ENCODE measurements at places on chromosomes 6 and 20.

- no peak for DNase-seq
These were observed 31.8 kb downstream of the SLX4IP start for GRCh38 chr20:10466855-10467254.

- no peak for DNase-seq
These were observed 5.2 kb downstream of the LRRC73 start for GRCh38 chr6:43504756-43505593.

GRCh38 chr6:4319981-4320683 lies 184.8 kb upstream of the ECI2 start:
- no peak for DNase-seq

DNA sequence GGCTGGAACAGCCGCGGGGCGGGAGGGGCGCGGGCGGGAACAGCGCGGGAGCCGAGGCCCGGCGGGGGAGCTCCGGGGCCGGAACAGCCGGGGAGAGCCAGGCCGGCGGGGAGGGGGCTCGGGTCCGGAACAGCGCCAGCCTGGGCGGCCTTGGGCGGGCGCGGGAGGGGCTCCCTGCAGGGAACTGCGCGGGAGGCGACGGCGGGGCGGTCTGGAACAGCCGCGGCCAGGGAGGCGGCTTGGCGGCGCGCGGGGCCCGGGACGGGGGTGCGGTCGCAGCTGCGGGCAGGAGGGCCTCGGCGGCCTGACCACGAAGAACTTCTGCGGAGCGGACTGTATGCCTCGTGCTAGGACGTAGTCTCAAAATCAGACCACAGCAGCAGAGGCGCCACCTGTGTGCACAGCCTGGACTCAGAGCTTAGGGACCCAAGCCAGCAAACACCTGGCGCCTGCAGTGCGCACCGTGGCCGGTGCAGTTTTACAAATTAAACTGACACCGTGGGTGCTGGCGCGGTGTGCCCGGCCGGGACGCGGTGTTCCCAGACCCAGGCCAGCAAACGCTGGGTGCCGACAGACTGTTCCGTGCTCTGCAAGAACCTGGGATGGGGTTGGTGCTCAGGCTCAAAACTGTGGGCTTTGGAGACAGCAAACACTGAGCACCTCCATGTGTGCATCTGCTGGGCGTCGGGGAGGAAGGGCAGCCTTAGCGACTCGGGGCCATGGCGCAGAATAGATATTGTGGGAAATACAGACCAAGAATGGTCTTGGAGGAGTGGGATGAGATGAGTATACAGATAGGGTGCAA lies 572 bp downstream of the ZNF341 start:
- DNase-seq: no peak

GRCh38 chr6:148758492-148758891 lies 11.7 kb downstream of the UST start:
- no peak for DNase-seq

DNA sequence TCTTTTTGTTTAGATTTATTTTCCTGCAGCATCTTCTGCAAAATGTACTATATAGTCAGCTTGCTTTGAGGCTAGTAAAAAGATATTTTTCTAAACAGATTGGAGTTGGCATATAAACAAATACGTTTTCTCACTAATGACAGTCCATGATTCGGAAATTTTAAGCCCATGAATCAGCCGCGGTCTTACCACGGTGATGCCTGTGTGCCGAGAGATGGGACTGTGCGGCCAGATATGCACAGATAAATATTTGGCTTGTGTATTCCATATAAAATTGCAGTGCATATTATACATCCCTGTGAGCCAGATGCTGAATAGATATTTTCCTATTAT lies 3.2 kb downstream of the FOXC1 start:
- DNase-seq: no peak

- DNase-seq: no peak
These were observed 56.2 kb downstream of the RAB44 start for GRCh38 chr6:36753671-36754405.

- DNase-seq: no peak
These were observed 92.8 kb downstream of the ATRN start for GRCh38 chr20:3563548-3564177.

DNA sequence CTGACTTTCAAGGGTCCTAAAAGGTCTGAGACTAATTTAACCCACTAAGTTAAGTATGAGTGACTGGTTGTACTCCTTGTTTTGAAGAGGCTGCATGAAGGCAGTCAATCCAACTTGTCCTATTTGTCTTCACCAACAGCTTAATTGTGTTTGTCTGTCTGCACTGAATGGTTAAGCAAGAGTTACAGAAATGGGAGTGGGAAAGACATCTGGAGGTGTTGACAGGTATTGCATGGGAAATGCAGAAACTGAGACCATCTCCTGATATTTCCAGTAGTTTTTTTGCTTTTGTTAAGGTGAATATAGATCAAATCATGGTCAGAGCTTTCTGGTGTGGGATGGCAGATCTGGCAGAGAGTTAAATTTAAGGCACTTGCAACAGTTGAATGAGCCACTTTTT lies 6.5 kb downstream of the FUT9 start:
- DNase-seq: no peak

DNA sequence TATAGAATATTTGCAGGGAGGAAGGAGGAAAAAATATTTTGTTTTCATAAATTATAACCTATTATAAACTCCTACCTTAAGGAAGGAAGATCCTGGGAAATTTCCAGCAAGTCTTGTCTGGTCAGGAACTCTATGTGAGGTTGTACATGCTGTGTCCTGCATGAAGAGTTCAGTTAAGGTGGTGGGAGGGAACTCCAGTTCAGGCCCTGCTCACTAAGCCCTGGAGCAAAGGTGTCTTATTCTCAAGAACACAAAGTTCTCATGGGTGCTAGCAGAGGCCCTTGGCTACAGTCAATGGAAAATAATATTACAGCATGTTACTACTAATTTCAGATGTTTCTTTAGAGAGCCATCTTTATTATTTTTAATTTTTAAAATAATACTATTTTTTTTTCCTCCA lies 3.8 kb upstream of the OGFRL1 start:
- no peak for DNase-seq

DNA sequence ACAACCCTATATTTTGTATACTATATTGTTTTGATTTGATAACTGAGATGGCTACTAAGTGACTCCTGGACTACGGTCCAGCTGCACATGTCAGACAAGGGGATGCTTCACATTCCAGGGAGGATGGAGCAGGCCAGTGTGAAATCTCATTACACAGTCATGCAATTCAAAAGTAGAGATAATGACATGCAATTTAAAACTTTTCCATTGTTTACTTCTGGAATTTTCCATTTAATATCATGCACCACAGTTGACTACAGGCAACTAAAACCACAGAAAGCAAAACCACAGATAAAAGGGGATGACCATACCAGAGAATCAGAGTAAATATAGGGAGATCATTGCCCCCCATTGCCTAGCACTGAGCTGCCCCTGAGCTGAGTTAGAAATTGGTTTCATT lies 366.4 kb downstream of the BTBD9 start:
- no peak for DNase-seq

DNA sequence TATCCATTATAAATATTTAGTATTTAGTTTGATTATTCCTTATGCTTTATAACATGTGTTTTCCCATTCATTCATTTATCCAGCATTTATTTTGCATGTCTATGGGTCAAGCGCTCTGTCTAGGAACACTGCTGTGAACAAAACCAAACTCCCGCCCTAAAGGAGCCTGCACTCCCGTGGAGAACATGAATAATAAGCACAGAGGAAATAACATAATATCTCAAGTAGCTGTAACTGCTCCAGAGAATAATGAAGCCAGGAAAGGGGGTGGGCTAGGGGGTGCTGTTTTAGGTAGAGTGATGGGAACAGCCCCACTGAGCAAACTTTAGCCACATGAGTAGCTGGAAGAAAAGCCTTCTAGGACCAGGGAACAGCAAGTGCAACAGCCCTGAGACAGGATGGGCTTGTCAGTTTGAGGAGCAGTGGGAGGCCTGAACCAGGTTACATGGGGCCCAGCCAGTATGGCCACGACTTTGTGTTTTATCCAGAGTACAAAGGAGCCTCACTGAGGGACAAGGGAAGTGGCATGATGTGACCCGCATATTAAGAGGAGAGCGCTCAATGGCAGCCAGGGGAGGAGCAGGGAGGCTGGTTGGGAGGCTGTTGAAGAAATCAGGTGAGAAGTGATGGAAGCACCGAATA lies 24.4 kb upstream of the PRND start:
- DNase-seq: no peak

GRCh38 chr6:30889921-30890645 lies 5.8 kb downstream of the DDR1 start:
- DNase-seq: no peak

GRCh38 chr6:2632976-2633584 lies 117.6 kb downstream of the MYLK4 start:
- DNase-seq: no peak

GRCh38 chr6:157240960-157241311 lies 82.4 kb downstream of the TMEM242 start:
- no peak for DNase-seq
